Activated CD8-positive, alpha-beta T cell treated with anti-CD3 and anti-CD28 coated beads, Interleukin-2, amount 10 ng/mL, durations not matched to agents 7 days and 5 days (primary cell): ENCODE measurements at places on chromosomes 11 and 22. TPM values are rescaled to one million over a fixed set of nuclear protein-coding genes. Genes with fewer than 3 reads are reported as not detected.

The PLXNB2 gene
- total RNA-seq, result 48.4 TPM

The TEX54 gene
- total RNA-seq, result not detected

The OR51E2 gene
- total RNA-seq, result not detected

The ARL2 gene
- total RNA-seq, result 69.1 TPM

The TRIM49 gene
- total RNA-seq, result not detected

The RFPL1 gene
- total RNA-seq, result not detected

The OR5F1 gene
- total RNA-seq, result not detected

The MYH9 gene
- total RNA-seq, result 857 TPM

The SPTBN2 gene
- total RNA-seq, result not detected

The JAML gene
- total RNA-seq, result 140 TPM

The PGR gene
- not detected for total RNA-seq

The OR2AT4 gene
- not detected for total RNA-seq

The POU2AF2 gene
- not detected for total RNA-seq

The CARD10 gene
- total RNA-seq, result 0.31 TPM

The GTSE1 gene
- total RNA-seq, result 111 TPM

The CD3G gene
- 232 TPM for total RNA-seq

The HBE1 gene
- not detected for total RNA-seq

The MYEOV gene
- not detected for total RNA-seq

The GSTT2 gene
- not detected for total RNA-seq

The MLC1 gene
- total RNA-seq, result 8.3 TPM

The PGAP2 gene
- 23.8 TPM for total RNA-seq

The CEND1 gene
- total RNA-seq, result 0.61 TPM

The UBQLN3 gene
- not detected for total RNA-seq

The CHEK1 gene
- total RNA-seq, result 106 TPM

The ASRGL1 gene
- total RNA-seq, result 11.5 TPM

The EIF1AD gene
- total RNA-seq, result 54.2 TPM

The C1QTNF5 gene
- total RNA-seq, result not detected

The MYBPC3 gene
- not detected for total RNA-seq

The ADAMTS8 gene
- not detected for total RNA-seq
